ENCODE measurements at places on chromosomes 7 and 10. TPM values are rescaled to one million over a fixed set of nuclear protein-coding genes. Genes with fewer than 3 reads are reported as not detected.

DNA sequence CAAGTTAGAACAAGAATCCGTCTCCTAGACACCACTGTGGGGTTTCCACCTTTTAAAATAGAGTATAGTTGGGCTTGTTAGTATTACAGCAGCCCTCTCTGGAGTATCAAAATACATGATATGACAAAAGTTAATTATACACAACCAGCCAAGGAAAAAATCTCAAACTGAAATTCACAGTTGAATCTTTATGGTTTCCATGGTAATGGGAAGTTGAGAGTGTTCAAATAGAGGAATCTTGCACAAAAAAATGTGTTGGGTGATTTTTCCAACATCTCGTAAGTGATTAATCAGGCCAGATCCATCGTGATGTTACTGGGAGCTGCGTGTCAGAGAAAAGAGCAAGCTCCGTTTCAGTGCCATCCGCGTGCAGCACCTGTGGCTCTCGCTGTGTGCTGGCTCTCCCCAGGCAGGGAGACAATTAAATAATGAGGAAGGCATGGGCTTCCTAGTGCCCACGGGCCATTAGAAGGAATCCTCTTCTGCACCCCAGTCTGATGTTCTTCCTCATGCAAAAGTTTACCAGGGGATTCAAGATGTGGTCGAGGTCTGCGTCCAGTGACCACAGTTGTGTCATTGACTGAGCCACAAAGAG is 41.1 kb upstream of the ADARB2 start:
- no peak for DNase-seq

- no peak for DNase-seq
Observed at GRCh38 chr10:94626476-94626875, 57.1 kb upstream of the CYP2C18 start.

DNA sequence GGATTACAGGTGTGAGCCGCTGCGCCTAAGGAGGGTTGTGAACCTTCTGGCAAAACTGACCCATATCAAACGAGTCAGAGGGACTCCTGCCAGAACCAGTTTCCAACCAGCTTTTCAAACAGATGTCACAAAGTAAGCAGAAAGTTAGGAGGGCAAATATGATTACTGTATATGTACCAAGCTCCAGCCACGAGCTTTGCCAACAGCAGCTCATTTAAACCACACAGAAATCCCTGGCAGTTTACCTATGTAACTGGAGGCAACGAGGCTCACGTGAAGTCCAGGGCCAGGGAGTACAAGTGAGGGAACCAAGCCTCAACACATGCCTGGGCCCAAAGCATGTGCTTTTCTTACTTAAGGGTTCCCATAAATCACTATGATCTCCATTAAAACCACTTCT is 12.5 kb upstream of the DAGLB start:
- DNase-seq = no peak

The FAM237B gene
- total RNA-seq = not detected

DNA sequence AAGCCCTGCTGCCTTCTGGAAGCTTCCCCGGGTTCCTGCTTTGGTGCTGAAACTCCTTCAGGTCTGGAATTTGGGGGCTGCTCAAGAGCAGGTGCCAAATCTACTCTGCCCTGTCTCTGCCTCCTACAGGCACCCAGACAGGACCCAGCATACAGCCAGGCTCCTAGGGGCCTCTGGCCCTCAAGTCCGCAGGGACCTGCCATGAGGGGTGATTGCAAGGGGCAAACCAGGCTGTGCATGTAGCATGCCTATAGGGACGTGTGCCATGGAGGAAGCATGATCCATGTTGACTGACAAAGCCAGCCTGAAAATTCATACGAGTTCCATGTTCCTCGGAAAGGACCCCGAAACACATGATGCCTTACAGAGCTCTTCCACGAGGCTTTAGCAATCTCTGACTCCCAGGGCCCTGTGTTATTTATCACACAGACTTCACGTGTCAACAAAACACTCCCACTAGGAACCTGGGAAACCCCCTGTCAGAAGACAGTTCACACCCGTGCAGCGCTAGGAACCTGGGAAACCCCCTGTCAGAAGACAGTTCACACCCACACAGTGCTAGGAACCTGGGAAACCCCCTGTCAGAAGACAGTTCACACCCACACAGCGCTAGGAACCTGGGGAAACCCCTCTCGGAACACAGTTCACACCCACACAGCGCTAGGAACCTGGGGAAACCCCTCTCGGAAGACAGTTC is 75.3 kb upstream of the DNAAF5 start:
- no peak for DNase-seq

DNA sequence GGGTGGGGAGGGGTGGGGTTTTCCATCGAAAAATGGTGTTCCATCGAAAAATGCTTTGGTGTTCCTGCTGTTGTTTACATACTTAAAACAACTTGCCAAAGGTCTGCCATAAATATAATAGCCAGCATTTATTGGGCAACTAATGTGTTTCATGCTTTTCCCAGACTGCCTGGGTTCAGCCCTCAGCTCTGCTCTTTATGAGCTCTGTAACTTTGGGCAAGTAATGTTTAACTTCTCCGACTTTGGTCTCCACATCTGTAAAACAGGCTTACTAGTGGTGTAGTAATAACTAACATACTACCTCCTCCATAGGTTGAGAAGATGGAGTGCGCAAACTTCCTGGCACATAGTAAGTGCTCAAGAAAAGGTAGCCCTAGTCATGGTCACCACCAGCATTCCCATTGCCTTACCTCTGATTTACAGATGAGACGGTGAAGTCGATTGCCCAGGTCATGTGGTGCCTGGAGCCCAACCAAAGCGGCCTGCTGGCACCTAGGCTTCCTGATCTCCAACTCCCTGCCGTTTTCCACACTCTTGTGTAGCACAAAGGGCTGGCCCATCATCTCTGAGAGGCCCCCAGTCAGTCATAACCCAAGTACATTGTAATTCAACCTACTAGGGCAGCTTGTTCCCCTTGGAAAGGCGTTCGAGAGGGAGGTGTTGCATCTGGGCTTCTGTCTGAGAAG is 8.9 kb downstream of the ZMIZ1 start:
- no peak for DNase-seq

DNA sequence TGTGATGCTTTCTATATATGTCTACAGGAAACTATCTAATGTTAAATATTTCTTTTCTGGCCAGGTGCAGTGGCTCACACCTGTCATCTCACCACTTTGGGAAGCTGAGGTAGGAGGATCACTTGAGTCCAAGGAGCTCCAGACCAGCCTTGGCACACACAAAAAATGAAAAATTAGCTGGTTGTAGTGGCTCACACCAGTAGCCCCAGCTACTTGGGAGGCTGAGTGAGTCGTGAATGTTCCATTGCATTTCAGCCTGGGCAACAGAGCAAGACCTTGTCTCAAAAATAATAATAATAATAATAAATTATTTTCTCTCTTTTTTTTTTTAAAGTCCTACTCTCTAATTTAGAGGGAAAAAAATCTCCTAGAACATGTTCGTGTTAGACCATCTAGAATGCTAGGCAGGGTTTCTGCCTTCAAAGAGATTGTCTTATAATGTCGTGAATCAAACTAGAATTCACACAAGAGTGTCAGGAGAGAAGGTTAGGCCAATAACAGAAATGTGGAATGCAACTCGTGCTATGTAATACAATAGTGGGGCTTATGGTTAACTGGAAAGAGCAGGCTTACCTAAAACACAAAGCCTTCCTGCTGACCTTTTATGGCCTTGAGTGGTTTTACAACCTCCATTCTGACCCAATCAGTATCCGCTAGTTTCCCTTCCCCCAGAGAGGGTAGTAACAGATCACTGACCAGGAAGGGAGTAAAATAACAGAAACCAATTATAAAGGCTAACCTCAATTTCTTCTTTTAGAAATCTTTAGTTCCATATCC is 46.3 kb downstream of the MYOF start:
- no peak for DNase-seq

The PLEKHS1 gene
- not detected for total RNA-seq

- no peak for DNase-seq
Observed at GRCh38 chr7:3918576-3918975, 617.5 kb downstream of the SDK1 start.

Data from occipital lobe (tissue), 3 donors.